ENCODE measurements at places on chromosomes 16 and 17. TPM values are rescaled to one million over a fixed set of nuclear protein-coding genes. Genes with fewer than 3 reads are reported as not detected.

The C17orf78 gene
- total RNA-seq: not detected

GRCh38 chr16:9081158-9081557 is 10.3 kb upstream of the HAPSTR1 start:
- H3K27me3 ChIP-seq: no peaks in the 10 kb centered on the region
- H3K4me3 ChIP-seq: no peak overlapping the region
- no peak for DNase-seq

- H3K4me3 ChIP-seq: no peak overlapping the region
- DNase-seq: no peak
- H3K36me3 ChIP-seq: no peaks in the 10 kb centered on the region
- H3K27ac ChIP-seq: no peak overlapping the region
- no peaks in the 10 kb centered on the region for H3K4me1 ChIP-seq
- H3K27me3 ChIP-seq: no peaks in the 10 kb centered on the region
Observed at GRCh38 chr16:73306901-73307413, 259.0 kb upstream of the ZFHX3 start.

GRCh38 chr16:63067141-63067540 is 1030.9 kb upstream of the CDH8 start:
- DNase-seq: no peak
- H3K4me3 ChIP-seq: no peak overlapping the region
- no peaks in the 10 kb centered on the region for H3K4me1 ChIP-seq
- H3K27ac ChIP-seq: no peak overlapping the region

DNA sequence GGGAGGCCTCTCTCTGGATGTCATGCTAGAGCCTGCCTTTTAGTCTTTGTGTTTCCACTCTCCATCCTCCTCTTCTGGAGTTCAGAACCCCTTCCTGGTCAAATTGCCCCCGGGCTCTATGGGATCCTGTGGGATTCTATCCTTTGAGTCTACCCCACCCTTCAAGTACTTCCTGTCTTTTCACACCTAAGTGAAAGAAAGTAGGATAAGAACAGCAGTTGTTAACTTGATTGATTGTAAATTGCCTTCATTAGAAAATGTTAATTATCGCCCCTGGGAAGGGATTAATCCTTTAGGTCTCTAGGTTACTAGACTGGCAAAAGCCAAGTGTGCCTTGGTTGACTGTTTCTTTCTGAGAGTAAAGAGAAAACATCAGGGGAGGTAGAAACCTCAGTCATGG is 30.1 kb downstream of the PRKCB start:
- no peak for DNase-seq
- H3K4me3 ChIP-seq: no peak overlapping the region
- H3K27ac ChIP-seq: no peak overlapping the region
- H3K36me3 ChIP-seq: no peaks in the 10 kb centered on the region
- H3K4me1 ChIP-seq: peaks cover 70% of the 10 kb centered on the region
- H3K27me3 ChIP-seq: no peaks in the 10 kb centered on the region

GRCh38 chr17:82178499-82179261 is 34.0 kb downstream of the CCDC57 start:
- no peaks in the 10 kb centered on the region for H3K27me3 ChIP-seq
- no peaks in the 10 kb centered on the region for H3K4me1 ChIP-seq
- peaks cover 17% of the 10 kb centered on the region for H3K36me3 ChIP-seq
- DNase-seq: no peak
- no peak overlapping the region for H3K4me3 ChIP-seq
- H3K27ac ChIP-seq: no peak overlapping the region

GRCh38 chr17:59404471-59404870 is 73.0 kb downstream of the YPEL2 start:
- H3K36me3 ChIP-seq: peaks cover 4% of the 10 kb centered on the region
- H3K27me3 ChIP-seq: no peaks in the 10 kb centered on the region
- H3K27ac ChIP-seq: no peak overlapping the region
- no peaks in the 10 kb centered on the region for H3K4me1 ChIP-seq
- no peak for DNase-seq

DNA sequence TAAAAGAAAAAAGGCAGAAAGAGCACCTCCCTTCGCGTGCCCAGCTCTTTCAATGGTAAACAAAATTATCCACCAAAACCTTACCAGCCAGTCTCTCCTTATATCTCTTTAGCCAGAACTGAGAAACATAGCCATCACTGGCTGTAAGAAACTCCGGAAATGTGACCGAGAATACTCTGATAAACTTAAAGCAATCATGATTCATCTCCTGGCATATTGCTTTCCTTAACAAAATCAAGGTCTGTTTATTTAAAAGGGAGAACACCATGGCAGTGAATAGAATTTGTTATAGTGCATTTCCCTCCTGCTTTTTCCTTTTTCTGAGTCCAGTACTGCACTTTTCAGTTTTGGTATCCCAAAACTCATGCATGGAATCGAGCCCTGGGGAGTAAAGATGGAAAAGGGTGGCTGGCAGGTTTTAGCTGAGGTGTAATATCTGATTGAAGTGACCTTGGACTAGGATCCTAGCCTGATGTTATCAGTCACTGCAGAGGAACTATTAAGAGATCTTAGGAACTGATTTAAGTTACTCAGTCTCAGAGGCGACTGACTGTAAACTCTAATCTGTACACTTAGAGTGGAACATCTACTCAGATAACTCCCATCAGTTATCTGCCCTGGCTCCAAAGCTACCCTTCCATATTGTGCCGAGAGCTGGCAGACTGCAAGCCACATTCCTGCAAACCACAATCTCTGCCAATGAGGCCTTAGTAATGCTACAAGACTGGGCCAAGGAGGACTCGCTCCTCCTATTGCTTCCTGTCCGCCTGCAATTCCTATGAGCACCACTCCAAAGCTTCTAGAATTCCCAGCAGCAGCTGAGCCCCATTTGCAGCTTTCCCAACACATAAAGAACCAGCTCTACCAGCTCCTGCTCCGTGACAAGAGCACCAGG is 7.4 kb upstream of the COX10 start:
- H3K27ac ChIP-seq: no peak overlapping the region
- peaks cover 41% of the 10 kb centered on the region for H3K36me3 ChIP-seq
- H3K4me1 ChIP-seq: peaks cover 21% of the 10 kb centered on the region
- DNase-seq: no peak
- H3K27me3 ChIP-seq: no peaks in the 10 kb centered on the region
- no peak overlapping the region for H3K4me3 ChIP-seq

Measured in activated CD4-positive, alpha-beta memory T cell treated with anti-CD3 and anti-CD28 coated beads for 36 hours (primary cell).